SIG-M5 (cell line): ENCODE measurements at places on chromosomes 7 and 10.

DNA sequence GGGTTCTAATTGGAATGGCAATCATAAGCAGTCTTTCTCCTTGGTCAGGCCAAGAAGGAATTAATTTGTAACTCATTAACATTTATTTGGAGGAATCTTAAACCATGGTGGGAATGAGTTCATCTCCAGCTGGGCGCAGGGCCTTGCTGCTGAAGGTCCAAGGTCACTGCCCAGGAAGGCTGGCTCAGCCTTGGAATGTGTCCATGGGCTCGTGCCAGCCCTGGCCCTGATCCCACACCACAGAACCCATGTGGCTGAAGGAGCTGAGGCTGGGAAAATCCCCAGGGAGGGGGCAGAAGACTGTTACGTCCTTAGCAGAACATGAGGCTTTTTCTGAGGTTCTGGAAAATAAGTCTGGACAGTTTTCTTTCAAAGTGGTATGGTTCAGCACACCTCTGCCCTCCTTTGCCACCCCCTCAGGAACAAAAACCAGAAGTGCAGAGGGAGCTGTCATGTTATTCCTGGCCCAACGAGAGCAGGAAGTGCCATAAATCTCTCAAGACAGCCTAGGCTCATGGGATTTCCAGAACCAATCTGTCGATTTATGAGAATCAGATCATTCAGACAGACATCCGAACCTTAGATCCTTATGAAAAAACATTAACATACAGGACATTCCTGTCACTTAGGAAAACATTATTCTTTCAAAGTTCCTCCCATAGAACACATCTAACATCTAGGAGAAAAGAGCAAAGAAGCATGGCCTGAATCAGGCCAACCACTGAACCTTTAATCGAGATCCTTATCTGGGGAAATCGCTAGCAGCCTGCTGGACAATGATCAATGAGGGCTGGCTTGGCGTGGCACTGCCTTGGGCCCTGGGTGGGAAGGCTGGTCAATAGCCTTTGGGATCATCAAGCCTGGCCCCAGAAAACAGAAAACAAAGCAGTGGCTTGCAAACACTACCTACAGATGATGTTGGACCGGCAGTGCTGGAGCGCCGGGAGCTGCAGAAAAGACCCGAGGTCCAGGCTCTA is 134.3 kb downstream of the TAX1BP1 start:
- no peak for DNase-seq

DNA sequence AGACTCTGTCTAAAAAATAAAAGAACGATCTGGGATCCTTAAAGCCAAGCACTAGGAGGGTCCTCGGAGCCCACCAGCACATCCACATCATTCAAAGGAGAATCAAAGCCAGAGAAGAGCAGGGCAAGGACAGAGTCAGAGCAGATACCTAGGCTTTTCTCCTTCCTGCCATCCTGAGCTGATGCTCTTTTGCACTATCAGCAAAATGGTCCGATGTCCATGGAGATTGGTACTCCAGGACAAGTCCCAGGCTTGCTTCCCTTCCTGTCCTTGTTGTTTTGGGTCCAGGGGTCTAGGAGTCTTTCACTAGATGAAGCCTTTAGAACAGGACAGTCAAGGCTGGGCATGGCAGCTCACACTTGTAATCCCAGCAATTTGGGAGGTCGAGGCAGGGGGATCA is 58.0 kb upstream of the ELN start:
- DNase-seq, result no peak

DNA sequence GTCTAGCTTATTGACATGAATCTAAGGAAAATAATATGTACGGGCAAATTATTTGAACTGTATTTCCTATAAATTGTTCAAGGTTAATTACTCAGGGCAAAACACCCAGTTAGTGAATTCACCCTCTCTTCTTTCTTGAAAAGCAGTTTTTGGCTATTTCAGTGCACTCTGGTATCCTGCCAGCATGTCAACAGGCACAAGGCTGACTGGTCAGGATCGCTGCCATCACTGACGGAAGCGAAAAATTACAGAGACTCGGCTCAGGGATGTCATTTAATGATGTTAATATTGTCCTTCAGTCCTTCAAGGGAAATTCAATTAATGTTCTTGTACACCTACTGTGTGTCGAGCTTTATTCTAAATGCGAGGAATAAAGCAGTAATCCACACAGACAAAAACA is 28.3 kb upstream of the OLAH start:
- no peak for DNase-seq

GRCh38 chr10:103044942-103045489 is 126.9 kb downstream of the CNNM2 start:
- no peak for DNase-seq

DNA sequence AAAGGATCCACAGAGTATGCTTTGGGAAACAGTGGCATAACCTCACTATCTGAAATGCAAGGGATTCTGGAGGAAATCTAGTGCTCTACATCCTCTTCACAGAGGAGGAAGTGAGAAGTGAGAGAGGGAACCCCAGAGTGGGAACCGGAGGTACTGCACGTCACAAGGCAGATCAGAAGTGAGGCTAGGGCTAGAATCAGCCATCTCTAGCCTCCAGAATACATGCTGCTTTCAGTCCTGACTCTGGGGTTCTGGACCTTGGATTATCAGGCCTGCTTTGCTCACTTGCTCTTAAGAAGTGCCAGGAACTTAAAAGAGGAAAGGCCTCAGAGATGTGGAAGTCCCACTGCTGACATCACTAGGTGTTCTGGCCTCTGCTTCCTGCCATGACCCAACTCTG is 25.7 kb downstream of the ZNF503 start:
- DNase-seq, result peak; percentile 7

DNA sequence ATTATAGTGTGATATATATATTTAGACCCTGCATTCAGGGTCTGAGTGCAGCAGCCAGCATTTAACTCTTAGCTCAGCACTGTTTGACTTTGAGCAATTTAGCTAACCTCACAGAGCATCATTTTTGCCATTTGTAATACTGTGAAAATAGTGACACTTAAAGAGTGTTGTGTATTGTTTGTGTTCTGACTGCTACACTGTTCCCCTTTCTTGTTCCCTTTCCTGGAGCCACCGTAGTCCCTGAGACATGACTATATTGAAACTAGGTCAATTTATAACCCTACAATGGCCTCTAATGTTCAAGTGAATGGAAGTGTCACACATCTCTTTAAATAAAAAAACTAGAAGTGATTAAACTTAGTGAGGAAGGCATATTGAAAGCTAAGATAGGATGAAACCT is 20.3 kb upstream of the CD36 start:
- peak; percentile 3 for DNase-seq
